ENCODE measurements at places on chromosomes 7 and 10.

GRCh38 chr7:143239813-143240212 lies 18.0 kb downstream of the TAS2R40 start:
- DNase-seq = no peak

GRCh38 chr10:12796401-12797160 lies 204.9 kb downstream of the CCDC3 start:
- no peak for DNase-seq

GRCh38 chr7:2220506-2220905 lies 12.2 kb downstream of the MAD1L1 start:
- DNase-seq = no peak

DNA sequence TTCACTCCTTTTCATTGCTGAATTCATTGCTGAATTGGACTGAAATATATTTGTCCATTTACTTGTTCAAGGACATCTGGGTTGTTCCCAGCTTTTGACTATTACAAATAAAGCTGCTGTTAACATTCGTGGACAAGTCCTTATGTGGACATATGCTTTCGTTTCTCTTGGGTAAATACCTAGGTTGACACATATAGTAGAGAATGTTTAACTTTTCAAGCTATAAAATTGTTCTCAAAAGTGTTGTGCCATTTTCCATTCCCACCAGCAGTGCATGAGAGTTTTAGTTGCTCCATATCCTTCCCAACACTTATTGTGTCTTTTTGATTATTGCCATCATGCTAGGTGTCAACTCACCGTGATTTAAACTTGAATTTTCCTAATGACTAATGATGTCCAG lies 17.5 kb upstream of the CPVL start:
- DNase-seq = no peak

GRCh38 chr7:116499168-116500077 lies at the start of gene CAV2:
Gene CAV2, plus strand, starts transcription at chr7:116499738. Its CDS starts 44 bp downstream, at chr7:116499782.
- DNase-seq = no peak

- no peak for DNase-seq
These were observed 31.2 kb downstream of the EBF3 start for GRCh38 chr10:129932751-129933433.

DNA sequence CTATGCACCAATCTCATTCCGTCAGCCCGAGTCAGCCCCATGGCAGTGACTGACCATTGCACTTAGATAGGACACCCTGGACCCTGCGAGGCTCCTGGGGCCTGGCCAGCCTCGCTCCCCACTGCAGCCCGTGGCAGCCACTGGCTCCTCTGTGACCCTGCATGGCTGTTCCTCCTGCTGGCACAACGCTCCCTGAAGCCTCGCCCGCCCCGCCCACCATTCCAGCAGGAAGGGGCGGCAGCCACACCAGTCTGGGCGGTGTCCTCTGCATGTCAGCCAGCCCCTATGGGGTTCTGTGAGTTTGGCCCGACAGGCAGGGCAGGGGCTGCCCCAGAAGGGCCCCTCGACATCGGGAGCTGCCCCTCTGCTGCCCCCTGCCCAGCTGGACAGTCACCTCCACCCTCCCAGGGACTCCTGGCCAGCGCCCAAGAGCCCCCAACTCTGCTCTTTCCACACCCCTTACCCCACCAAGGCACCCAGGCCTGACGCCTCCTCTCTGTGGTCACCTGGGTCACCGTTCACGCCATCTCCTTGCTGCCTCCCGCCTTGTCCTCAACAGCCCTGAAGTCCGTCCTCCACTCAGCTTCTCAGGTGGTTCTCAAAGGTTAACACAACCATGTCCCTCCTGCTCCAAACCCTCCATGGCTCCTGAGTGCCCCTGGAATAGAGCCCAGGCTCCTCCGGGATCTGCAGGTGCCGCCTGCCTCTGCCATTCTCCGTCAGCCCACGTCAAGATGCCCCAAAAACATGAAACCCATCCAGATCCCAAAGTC lies 103.5 kb downstream of the MICALL2 start:
- no peak for DNase-seq

GRCh38 chr10:109277456-109277855 lies 645.9 kb downstream of the XPNPEP1 start:
- DNase-seq = no peak

- no peak for DNase-seq
These were observed 157.1 kb downstream of the ITGA8 start for GRCh38 chr10:15562578-15562977.

DNA sequence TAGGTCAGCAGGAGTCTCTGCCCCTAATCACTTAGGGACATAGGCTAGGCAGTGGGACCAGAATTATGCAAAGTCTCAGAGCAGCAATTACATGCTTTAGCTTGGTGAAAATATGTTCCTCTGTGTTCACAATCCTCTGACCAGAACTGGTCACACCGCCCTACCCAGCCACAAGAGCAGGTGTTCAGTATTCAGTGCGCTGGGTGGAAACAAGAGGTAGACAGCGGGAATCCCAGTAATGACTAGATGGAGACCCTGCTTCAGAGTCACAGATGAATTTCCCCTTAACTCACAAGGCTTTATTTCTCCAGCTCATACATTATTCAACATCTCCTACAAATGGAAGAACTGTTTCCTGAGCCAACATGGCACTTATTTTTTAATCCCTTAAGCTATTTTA lies 763.7 kb upstream of the POM121L12 start:
- no peak for DNase-seq
